LHCN-M2 (cell line): ENCODE measurements at places on chromosomes 2 and 18.

- DNase-seq, result no peak
Observed at GRCh38 chr2:143229411-143229810, 100.2 kb downstream of the ARHGAP15 start.

DNA sequence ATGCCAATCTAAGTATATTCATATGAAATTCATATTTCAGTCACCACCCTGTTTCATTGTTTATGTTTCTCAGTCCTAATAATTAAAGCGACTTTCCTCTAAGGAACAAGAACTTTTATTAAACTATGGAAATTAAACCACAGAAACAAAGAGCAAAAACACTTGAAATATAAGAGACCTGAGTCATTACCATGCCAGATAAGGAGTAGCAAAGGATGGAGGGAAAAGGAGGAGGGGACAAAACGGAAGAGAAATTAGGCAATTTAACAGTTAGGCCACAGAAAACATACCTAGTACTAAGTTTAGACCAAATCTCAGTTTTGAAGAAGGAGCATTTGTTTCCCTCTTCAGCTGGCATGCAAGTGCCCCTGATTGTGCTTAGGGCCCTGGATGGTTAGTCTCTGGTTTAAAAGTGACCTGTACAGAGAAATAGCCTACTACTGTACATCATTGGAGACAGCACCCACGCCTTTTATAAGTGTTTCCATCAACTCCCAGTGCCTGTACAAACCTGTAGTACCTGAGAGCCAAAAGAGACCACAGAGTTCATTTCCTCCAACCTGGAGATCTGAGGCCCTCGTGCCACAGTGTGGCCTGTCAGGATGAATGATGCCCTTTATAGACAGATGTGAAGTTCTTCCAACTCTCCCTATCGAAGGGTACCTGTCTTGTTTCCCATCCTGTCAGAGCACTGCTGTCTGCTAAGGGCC lies 74.5 kb downstream of the SPATS2L start:
- peak; percentile 77 for DNase-seq

GRCh38 chr18:13120255-13120654 lies 98.3 kb upstream of the LDLRAD4 start:
- no peak for DNase-seq

- DNase-seq, result peak; percentile 83
Observed at GRCh38 chr18:63409301-63409700, 13.0 kb downstream of the VPS4B start.

- DNase-seq, result peak; percentile 61
Observed at GRCh38 chr2:28587526-28588291, 91.8 kb downstream of the PLB1 start.

GRCh38 chr2:158994920-158995676 lies 26.7 kb downstream of the TANC1 start:
- DNase-seq, result no peak
